ENCODE measurements at places on chromosomes 6 and 20.
A peak's percentile ranks its signal among the peaks of the same experiment; 100 is the strongest.

DNA sequence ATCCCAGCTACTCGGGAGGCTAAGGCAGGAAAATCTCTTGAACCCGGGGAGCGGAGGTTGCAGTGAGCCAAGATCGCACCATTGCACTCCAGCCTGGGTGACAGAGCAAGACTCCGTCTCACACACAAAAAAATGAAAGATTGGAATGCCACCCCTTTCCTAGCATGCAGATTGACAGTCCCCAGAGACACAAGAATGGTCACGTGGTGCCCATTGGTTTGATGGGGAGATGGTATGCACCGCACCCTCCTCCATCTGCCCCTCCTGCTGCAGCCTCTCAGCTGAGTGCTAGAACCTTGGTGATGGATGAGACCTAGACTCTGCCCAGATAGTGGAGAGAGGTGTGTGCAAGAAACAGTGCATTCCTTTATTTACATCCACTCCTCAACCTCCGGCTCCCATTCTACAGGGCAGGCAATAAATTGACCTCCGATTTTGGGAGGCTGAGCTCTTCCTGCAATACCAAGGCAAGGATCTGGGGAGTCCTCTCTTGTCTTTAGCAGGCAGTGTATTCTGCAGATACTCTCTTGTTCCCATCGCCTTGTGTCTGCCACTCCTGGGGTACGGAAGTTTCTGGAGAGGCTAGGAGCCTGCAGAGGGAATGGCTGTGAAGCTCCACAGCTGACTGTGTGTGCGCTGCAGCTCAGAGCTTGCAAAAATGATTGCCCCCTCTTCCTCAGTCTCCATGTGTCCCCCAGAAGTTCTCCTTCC, 1.1 kb upstream of the RNF24 start:
- DNase-seq, result no peak

DNA sequence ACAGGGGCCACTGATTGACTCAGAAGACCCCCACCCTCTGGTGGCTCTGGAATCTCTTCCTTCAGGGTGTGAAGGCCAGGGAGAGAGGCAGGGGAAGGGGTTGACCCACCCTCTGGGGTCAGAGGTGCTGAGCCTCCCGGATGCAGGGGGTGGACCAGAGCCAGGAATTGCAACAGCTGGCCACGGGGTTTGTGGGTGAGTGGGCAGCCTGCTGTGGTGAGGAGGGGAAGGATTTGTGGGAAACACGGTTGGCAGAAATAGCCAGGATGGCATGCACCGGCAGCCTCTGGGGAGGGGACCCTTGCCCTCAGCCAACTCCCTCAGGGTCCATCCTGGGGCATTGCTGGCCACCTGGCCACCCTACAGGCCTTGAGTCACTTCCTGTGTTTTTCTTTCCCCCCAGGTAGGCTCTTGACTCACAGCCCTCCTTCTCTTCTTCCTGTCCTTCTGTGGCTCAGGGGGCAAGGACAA, 92.8 kb downstream of the MRPL14 start:
- no peak for DNase-seq

- DNase-seq, result no peak
Observed at GRCh38 chr20:37697314-37697713, 3.5 kb downstream of the CTNNBL1 start.

DNA sequence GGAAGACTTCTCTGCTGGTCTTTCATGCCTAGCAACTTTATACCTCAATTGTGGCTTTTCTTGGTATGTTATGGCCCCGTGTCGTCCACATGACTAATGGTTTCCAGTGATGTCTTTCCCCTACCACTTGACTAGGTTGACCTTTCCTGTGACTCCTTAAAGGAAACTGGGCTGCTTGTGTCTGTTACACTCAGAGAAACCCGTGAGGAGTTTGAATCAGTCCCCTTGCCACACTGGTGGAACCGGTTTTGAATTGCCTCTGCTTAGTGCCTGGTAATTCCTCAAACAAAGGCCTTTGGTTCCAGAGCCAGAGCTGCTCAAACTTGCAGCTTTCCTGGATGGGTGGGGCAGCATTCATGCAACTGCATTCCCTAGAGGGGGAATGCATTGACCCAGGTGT, 21.9 kb downstream of the ECT2L start:
- DNase-seq, result peak; percentile 56

DNA sequence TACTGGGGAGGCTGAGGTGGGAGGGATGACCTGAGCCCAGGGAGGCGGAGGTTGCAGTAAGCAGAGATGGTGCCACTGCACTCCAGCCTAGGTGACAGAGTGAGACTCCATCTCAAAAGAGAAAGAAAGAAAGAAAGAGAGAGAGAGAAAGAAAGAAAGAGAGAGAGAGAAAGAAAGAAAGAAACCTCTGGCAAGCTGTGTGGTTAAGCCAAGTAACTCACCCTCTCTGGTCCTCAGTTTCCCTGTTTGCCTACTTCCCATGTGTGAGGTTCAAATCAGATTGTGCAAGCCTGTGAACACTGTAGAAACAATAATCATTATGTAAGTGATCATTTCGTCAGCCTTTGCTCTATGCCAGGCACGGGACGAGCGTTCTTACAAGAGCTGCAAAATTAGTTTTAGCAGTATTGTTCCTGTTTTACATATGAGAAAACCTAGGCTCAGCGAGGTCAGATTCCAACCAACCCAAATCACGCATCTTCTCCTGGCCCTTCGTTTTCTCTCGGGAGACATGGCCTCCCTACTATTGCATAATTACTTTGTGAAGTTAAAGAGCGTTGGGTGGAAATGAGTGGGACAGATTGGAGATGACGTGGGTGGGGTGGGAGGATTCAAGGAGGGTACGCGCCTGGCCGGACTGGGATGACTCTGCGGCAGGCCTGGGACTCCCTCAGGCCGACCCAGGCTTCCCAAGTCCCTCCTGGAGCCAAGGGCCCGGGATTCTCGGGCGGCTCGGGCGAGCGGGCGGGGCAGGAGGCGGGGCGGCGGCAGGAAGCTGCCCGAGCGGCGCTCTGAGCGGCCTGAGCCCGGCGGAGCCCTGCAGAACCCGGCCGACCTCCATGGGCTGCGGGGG, at the start of gene SNX21:
TSS of gene SNX21 (plus strand) at position 770 of the 853 bp plus-strand sequence. CDS start 121 bp downstream, outside the sequence.
- DNase-seq, result peak; percentile 89

GRCh38 chr6:30411515-30412207, 66.7 kb downstream of the RPP21 start:
- no peak for DNase-seq

GRCh38 chr20:5170341-5170740, 43.5 kb downstream of the CDS2 start:
- DNase-seq, result no peak

- DNase-seq, result no peak
Observed at GRCh38 chr6:88741939-88742338, 221.5 kb downstream of the RNGTT start.

GRCh38 chr6:37689381-37689780, 8.3 kb downstream of the MDGA1 start:
- no peak for DNase-seq

GRCh38 chr6:90895299-90896074, 308.6 kb upstream of the MAP3K7 start:
- DNase-seq, result no peak

GRCh38 chr20:13786143-13786828, 1.5 kb downstream of the NDUFAF5 start:
- DNase-seq, result no peak

DNA sequence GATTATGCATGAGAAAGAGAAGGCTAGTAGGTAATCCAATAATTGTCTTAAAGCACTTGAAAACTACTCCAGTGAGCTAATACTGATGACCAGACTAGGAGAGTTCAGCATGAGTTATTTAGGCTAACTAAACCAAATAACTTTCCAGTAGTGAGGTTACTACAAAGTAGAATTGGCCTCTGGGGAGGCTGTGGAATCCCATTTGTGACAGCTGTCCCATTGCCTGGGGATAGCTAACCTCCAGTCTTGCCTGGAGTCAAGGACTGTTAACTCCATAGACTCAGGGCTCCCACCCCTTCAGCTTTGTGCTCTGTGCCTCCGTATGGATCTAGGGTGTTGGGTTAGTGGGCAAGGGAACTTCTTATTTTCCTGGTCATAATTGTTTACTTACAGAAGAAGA, 51.0 kb downstream of the KCNQ5 start:
- no peak for DNase-seq

GRCh38 chr20:362271-363254, 15.7 kb downstream of the NRSN2 start:
- DNase-seq, result peak; percentile 53

All from GM04503 (cell line).